ENCODE measurements at places on chromosomes 1 and 21.

DNA sequence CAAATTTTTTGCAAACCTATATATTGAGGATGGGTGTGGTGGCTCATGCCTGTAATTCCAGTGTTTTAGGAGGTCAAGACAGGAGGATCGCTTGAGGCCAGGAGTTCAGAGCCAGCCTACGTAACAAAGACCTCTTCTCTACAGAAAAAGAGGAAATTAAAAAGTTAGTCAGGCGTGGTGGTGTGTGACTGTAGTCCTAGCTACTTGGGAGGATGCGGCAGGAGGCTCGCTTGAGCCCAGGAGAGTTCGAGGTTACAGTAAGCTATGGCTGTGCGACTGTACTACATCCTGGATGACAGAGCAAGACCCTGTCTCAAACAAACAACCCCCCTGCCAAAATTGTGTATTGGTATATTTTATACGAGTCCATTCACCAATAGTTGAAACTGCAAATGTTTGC, 589.7 kb downstream of the DPYD start:
- no peak for DNase-seq

DNA sequence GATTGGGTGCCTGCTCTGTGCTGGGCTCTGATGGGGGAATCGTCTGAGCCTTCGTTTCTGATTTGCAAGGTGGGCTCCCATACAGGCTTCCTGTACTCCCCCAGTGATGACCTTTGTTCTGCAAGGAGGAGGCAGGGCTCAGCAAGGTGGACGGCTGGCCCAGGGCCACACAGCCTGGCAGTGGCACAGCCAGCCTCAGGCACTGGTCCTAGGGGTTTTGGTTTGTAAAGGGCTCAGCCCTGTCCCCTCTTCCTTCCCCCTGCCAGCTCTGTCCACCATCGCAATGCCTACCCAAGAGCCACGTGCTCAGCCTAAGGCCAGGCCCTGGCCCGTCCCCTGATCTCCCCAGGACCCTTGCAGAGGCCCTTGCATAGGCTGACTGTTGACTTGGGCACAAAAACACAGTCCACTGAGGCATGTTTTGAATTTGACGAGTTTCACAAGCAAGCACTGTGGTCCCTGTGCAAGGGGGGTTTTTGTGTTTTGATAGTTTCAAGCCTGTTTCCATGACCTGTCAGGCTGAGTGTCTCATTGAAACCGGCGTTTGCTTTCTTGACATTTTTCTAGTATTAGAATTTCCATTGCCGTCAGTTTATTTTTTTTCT, 39.5 kb upstream of the TNFRSF1B start:
- no peak for DNase-seq

DNA sequence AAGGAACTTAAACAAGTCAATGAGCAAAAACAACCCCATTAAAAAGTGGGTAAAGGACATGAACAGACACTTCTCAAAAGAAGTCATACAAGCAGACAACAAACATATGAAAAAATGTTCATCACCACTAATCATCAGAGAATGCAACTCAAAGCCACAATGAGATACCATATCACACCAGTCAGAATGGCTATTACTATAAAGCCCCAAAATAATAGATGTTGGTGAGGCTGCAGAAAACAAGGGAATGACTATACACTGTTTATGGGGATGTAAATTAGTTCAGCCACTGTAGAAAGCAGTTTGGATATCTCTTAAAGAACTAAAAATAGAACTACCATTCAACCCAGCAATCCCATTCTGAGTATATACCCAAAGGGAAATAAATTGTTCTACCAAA, 51.2 kb downstream of the MRPL39 start:
- DNase-seq: no peak

DNA sequence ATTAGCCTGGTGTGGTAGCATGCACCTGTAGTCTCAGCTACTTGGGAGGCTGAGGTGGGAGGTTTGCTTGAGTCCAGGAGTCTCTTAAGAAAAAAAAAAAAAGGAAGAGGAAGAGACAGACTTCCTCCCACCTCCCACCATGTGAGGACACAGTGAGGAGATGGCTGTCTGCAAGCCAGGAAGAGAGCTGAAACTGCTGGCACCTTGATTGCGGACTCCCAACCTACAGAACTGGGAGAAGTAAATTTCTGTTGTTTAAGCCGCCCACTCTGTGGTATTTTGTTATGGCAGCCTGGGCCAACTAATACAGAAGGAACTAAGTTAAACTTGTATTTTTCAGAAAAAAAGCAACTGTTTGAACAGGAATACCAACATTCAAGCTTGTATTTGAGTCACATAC, 21.7 kb downstream of the DOP1B start:
- no peak for DNase-seq

- DNase-seq: no peak
These were observed 52.3 kb downstream of the SPATA46 start for GRCh38 chr1:162324396-162324795.

DNA sequence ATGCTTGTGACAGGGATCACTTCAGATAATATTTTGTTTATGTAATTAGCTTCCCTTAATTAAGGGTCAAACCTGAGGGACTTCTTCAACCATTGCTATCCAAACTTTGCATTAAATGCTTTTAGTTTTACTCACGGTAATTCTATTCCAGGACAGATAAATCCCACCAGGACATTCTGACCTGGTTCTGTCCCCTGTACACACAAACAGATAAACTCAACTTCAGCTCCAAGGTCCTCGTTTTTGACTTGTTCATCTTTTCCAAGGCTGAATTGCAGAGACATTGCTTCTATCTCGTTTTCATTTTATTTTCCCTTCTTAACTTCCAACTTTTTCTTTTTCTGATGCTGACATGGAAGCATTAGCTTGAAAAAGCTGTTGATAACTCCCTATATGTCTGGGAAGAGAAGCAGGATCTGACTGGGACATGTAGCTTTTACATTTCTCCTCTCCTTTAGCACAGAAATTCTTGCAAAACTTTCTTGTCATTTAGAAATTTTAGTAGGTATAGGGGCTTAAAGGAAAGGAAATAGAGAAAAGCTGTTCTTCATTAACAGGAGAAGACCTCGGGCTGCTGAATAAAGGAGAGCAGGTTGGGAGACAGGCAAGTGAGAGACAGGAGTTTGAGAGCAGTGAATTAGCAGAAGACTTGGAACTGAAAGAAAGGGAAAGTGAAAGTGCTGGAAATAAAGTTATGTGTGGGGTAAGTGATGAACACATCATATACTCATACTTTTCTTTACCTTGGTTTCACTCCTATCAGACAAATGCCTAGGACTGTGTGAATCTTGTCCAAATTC, 231.7 kb upstream of the B3GALT2 start:
- peak; percentile 82 for DNase-seq

- DNase-seq: no peak
These were observed 116.9 kb downstream of the DUSP10 start for GRCh38 chr1:221625026-221625425.

- DNase-seq: no peak
These were observed 70.3 kb downstream of the GALNT2 start for GRCh38 chr1:230137337-230137815.

GRCh38 chr1:51621841-51622454, 5.1 kb downstream of the OSBPL9 start:
- DNase-seq: no peak

GRCh38 chr1:18139198-18139981, 31.8 kb downstream of the IGSF21 start:
- no peak for DNase-seq

DNA sequence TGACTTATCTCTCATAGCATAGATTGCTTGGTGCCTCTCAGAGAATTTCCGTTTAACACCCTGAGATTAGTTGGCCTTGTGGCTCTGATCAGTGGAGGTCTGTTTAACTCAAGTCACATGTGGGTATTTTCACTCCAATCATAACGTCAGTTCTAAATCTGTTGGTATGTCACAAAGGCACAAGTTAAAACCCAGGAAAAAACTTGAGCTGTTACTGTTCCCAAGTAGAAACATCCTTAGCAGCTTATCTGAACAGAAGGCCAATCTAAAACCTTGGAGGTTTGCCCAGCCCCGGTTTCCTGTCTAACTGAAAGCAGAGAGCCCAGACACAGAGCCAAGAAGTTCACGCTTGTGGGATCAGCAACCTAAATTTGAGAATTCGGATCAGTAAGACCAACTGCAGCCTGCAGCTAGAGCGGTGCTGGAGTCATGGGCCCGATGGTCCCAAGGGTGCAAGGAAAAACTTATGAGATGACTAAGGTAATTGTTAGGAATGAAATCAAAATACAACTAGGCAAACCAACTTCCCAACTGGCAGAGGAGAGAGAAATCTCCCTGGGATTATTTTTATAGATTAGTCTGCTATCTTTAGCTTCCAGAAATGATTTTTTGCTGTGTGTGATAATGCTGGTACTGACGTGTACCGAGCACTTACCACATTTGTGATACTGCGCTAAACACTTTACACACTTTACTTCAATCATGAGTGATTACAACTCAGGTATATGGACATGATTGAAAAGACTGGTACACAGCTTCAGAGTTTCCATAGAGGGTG, 90.2 kb upstream of the C1orf21 start:
- peak; percentile 78 for DNase-seq

- no peak for DNase-seq
These were observed 5.1 kb upstream of the NT5C1A start for GRCh38 chr1:39676948-39677548.

- no peak for DNase-seq
These were observed 1.0 kb downstream of the ERVH48-1 start for GRCh38 chr21:42924433-42924751.

DNA sequence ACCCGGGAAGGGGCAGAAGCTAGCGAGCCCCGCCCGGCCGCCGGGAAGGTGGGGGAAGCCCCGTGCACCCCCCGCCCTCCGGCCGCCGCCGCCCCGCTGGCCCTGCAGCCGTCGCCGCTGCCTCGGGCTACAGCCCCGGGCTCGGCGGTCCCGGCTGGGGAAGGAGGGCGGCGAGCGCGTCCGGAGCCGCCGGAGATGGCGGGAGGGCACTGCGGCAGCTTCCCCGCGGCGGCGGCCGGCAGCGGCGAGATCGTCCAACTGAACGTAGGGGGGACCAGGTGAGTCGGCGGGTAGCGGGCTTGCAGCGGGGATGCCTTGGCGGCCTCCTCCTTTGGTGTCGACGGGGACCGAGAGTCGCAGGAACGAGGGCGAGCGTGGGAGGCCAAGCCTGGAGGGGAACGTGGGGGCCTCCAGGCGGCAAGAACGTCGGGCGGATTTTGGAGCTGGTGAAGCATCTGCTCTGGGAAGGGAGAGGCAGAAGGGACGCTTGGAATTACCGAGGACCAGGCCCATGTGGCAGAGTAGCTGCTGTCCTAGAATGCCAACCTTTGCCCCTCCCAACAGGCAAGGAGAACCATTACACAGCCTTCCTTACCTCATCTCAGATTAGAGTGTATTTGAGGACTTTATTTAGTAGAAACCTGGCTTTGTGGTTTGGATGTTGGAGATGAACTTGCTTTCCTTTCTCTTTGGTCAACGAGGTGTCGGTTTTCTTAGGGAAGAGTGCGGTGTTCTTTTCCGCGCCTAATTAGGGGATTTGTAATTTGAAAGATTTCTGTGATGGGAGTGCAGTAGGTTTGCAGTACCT, 591 bp downstream of the KCTD3 start:
- DNase-seq: peak; percentile 58

- peak; percentile 95 for DNase-seq
These were observed at the start of gene HEATR1 for GRCh38 chr1:236603991-236604904. HEATR1 (minus strand) TSS chr1:236604516; CDS start chr1:236604095, 421 bp downstream.

DNA sequence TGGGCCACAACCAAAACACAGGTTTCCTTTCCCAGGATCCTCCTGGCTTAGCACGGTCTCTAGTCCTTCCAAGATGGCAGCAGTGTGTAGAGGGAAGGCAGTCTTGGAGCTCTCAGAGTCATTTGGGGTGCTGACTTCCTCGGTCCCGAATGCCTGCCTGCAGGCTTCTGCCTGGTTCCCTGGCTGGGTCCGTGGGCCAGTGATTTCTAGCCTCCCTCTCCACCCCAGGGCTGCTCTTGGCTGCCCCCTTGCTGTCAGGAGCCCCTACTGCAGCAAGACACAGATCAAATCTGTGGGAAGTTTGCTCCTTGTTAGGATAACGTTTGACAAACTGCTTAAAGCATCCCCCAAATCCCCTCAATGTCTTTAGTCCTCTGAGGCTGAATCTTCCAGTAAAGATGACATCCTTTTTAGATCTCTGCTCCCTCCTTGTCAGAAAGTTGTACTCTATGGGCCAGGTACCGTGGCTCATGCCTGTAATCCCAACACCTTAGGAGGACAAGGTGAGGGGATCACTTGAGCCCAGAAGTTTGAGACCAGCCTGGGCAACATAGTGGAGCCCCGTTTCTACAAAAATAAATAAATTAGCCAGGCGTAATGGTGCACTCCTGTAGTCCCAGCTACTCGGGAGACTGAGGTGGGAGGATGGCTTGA, 272.5 kb downstream of the RRAGC start:
- peak; percentile 44 for DNase-seq

DNA sequence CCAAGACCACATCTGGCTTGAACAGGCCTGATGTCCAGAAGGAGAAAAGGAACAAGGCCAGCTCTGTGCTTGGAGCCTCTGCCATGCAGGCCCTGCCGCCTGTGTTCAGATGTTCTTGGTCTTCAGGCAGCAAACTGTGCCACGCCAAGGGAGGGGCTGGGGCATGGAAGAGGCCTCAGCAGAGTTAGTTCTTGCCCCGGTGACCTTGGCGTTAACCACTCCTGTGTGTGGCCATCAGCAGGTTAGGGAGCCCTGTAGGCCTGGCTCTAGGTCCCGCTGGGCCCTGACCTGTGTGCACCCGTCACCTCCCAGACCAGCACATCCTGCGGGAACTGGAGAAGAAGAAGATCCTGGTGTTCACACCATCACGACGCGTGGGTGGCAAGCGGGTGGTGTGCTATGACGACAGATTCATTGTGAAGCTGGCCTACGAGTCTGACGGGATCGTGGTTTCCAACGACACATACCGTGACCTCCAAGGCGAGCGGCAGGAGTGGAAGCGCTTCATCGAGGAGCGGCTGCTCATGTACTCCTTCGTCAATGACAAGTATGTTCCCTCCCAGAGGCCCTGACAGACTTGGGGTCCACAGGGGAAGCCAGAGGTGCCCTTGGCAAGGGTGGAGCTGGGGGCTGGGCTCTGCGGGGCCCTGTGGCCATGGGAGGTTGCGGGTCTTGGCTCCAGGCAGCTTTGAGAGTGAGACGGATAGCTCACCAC, 7.1 kb downstream of the ZC3H12A start:
- no peak for DNase-seq

DNA sequence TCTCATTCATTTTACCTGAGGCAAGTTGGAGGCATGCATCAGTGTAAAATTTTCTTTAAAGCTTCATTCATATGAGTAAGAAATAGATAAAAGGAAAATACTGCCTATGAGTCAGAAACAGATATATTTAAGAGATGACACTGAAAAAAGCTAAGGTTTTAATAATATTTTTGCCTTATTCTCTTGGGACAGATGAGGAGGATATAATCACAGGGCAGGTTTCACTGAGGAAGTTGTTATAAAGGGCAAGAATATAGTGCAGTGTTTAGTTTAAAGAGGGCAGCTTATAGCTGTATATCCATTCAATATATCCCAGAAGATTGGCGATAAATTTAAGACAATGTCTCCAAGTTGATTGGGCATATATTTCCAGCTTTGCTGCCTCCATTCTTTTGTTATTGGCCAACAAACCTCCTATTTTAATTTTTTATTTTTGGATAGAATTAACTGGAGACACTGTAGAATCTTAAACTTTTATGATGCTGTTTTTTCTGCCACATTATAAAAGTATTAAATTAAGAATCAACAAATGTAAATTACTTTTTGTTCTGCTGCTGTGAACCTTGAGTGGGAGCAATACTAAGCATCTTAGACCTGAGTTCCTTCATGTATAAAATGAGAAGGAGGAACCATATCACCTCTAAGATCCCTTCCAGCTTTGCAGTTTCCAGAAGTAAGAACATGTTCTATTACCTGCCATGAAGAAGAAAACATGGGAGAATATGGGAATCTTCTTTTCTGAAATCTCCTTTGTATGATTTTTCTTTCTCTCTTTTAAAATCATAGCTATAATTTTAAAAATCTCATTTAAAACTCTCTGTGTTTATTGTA, 171.6 kb downstream of the S1PR1 start:
- DNase-seq: no peak

- DNase-seq: no peak
These were observed 71.6 kb upstream of the PDC start for GRCh38 chr1:186532466-186532865.
